Activated CD4-positive, alpha-beta T cell treated with anti-CD3 and anti-CD28 coated beads, Interleukin-2, amount 50 U/mL, for 48 hours (primary cell): ENCODE measurements at places on chromosomes 2 and 18.

DNA sequence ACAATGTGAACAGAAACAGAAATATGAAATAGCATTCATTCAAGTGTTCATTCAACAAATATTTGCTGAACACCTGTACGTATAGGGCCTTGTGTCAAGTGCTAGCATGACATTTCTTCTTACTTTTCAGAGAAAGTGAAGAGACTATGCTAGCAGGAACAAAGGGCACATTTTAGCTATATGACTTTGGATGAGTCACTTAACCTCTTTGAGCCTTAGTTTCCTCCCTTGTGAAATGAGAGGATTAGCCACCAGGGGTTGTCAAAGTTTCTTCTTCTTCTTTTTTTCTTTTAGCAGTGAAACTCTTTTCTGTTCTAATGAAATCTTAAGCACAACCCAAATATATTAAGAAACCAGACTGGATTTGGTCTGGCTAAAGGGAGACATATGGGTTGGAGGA lies 53.1 kb downstream of the FIGN start:
- no peak for DNase-seq

GRCh38 chr2:10382354-10383061 lies 65.6 kb downstream of the ODC1 start:
- peak; percentile 40 for DNase-seq

GRCh38 chr2:126714191-126714965 lies 58.4 kb downstream of the GYPC start:
- DNase-seq = no peak

DNA sequence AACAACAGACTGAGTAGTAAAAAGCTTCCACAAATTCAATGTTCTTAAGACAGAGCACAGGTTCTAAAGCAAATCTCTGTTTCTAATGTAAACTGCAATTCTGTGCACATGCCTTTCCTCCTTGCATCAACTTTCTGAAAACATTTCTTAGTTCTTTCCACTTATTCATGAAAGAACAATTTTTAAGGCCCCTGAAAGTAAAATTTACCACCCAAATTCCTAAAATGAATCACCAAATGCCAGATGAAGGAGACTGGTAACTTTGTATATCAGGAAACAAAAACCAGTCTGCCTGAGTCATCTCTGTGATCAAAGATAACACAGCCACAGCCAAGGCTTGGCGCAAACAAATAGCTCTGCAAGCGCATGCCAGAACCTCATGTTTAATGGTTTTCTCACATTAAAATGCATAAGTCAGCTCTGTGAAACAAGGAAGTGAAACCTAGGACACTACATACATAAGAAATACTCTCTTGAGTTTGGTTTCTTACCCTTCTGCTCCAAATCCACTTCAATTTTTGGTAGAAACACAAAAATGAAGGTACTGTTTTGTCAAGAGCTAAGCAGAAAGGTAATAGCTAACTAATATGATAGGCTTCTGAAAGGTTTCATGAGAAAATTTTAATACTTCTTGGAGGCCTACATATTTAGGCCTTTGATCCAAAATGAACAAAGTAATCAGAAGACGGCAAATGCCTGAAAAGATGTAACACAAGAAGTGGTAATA lies 169.4 kb downstream of the THADA start:
- peak; percentile 68 for DNase-seq

- DNase-seq = no peak
Observed at GRCh38 chr2:100964681-100965169, 37.4 kb upstream of the RPL31 start.

- no peak for DNase-seq
Observed at GRCh38 chr2:73897934-73898333, 5.1 kb downstream of the ACTG2 start.

DNA sequence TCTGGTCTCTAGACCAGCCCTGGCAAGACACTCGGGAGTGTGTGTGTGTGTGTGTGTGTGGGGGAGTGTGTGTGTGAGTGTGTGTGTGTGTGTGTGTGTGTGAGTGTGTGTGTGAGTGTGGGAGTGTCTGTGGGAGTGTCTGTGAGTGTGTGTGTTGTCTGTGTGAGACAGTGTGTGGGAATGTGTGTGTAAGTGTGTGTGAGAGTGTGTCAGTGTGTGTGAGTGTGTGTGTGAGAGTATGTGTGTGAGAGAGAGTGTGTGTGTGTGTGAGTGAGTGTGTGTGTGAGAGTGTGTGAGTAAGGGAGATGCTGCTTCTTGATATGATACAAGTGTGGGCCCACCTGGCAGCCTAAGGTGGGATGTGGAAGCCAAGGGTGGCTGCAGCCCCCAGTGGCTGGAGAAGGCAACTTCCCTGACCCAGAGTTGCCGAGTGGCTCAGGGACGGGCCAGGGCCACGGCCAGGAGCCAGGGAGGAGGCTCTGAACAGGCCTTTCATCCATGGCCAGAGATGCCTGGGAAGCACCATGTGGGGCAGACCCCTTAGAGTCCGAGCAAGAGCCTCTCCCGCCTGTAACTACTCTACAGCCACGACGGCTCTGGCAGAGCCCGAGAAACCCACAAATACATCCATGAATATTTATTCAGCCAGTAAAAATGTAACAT lies 159.3 kb upstream of the MYCN start:
- no peak for DNase-seq

- no peak for DNase-seq
Observed at GRCh38 chr2:214497489-214497888, 86.6 kb downstream of the VWC2L start.
